ENCODE measurements at places on chromosomes 6 and 20.
A peak's percentile ranks its signal among the peaks of the same experiment; 100 is the strongest.

- no peak for DNase-seq
These were observed 9.6 kb downstream of the SCUBE3 start for GRCh38 chr6:35223396-35223795.

DNA sequence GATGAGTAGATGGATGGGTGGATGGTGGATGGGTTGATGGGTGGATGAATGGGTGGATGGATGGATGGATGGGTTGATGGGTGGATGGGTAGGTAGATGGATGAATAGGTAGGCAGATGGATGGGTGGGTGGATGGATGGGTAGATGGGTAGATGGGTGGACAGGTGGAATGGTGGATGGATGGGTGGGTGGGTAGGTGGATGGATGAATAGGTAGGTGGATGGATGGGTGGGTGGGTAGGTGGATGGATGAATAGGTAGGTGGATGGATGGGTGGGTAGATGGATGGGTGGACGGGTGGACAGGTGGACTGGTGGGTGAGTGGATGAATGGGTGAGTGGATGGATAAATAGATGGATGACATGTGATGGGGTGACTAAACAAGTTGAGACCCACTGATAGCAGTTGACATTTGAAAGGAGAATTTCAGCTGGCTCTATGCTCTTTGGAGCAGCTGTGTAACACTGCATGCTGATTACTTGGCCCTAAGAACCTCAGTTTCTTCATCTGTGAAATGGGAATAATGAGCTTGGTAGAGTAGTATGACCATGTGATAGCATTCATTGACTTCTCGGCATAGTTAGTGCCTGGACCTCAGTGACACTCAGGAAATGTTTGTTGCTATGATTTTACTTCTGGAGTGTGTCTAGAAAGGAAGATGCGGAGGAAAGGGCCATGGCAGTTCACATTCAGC is 184.3 kb downstream of the NFATC2 start:
- no peak for DNase-seq

GRCh38 chr6:81613606-81614005 is 138.9 kb downstream of the TENT5A start:
- peak; percentile 53 for DNase-seq

DNA sequence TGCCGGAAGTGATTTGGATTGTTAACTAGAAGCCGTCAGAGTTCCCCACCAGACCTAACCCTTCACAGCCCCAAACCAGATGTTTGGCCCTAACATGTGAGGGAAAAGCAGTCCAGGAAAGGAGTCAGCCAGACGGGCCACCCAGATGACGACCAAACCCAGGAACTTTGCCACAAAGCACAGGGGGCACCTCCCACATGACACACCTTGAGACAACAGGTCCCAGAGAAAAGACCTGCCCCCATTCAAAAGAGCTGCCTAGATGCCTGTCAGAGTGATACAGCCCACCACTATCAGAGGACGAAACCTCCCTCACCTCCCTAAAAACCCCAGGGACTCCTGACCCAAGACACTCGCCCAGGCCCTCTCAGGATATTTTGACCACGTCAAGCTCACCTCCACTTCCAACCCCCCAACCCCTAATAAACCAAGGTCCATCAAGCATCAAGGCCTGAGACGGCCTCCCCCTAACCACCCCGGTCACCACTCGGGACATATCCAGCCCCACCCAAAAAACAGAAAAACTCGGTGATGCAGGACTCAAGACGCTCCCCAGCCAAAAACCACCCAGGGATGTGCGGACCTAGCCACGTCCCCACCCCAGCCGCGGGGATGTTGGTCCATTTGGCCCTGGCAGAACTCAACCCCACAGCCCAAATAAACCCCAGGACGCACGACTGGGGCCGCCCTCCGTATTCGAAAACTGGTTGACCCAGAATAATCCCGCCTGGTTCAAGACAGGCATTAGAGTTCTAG is 662 bp downstream of the ZNF343 start:
- DNase-seq, result no peak

Data from brain microvascular endothelial cell (primary cell).